ENCODE measurements at places on chromosomes 1 and 21.

DNA sequence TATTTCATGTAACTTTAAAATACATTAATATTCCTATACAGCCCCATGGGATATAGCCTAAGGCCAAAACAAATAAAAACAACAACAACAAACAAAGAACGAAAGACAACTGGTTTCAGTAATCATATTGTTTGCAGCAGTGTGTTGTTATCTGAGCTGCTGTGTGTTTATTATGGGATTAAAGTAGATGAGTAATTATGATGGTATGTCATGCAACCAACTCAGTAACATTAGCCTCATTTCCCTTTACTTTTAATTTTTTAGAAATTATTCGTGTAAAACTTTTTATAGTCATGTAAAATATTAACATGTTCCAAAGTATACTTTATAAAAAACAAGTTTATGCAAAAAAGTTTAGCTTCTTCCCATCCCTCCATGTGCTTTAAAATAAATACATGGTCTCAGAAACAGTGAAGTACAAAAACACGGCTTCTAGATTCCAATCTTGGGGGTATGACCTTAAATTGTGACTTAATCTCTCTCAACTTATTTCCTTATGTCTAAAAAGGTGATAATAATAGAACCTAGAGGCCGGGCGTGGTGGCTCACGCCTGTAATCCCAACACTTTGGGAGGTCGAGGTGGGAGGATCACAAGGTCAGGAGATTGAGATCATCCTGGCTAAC is 176.1 kb downstream of the SLC45A1 start:
- no peak for DNase-seq

- no peak for DNase-seq
Measured at GRCh38 chr1:57463343-57463742, 39.5 kb upstream of the DAB1 start.

DNA sequence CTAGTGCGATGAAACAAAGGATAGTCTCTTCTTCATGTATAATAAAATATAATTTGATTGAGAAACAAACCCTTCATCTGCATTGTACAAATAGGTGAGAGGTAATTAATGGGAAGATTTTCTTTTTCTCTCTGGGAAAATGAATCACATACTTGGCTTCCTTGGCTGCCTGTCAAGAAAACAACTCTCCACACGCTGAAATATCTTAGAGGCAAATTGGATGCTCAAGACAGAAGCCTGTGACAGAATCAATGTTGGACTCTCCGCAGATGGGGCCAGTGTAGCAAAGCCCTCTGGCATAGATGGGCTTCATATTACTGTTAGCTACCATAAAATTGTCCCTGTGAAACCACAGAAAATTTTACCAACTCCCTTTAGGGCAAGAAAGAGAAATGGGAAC is 186.6 kb downstream of the GRIK1 start:
- no peak for DNase-seq

DNA sequence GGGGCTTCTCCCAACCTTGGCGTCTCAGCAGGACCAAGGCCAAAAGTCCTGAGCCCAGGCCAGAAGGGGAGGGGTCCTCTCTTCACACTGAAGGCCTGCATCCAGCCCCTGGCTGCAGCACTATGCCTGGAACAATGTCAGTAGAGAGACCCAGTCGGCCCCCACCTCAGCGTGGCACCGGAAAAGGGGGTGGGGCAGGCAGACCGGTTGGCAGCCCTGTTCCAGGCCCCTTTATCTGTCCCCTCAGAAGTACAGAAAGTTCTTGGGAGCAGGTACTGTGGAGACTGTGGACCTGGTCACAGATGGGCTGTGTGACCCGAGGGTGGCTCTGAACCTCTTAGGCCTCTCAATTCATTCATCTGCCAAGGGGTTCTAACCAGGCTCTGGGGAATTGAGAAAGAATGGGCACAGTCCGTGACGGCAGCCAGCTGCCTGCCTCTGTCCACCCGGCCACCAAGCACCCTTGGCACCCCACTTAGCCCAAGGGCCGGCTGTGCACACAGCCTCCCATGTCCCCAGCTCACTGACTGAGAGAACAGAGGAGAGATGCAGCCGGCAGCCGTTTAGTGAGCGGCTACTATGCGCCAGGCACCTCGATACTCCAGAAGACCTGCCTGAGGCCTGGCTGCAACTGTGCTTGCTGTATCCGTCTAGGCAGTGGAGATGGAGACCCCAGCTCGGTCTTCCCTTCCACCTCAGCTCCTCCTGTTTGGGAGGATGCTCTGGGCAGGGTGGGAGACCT is 23.9 kb downstream of the RUNX3 start:
- no peak for DNase-seq

- DNase-seq = no peak
Measured at GRCh38 chr1:220928725-220929300, 49.6 kb downstream of the HLX start.

GRCh38 chr21:17667256-17667655 is 54.6 kb upstream of the BTG3 start:
- DNase-seq = no peak

DNA sequence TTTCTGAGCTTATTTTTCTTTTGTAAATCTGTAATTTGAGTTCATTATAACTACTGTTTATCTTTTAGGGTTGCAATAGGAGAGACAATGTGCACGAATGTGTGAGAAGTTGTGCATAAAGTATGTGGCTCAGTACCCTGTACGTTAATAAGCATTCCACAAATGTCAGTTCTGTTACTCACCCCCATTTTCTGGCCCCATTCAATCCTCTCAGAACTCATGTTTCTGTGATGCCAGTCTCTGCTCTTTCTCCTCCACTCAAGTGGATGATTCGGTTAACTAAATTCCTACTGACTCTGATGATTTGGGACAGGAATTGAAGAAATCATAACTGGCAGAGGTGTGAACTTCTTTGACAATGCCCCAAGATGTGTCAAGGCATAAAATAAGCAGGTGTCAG is 10.2 kb upstream of the DMRTB1 start:
- no peak for DNase-seq

GRCh38 chr1:193111641-193112090 is 6.5 kb upstream of the GLRX2 start:
- peak; percentile 22 for DNase-seq

DNA sequence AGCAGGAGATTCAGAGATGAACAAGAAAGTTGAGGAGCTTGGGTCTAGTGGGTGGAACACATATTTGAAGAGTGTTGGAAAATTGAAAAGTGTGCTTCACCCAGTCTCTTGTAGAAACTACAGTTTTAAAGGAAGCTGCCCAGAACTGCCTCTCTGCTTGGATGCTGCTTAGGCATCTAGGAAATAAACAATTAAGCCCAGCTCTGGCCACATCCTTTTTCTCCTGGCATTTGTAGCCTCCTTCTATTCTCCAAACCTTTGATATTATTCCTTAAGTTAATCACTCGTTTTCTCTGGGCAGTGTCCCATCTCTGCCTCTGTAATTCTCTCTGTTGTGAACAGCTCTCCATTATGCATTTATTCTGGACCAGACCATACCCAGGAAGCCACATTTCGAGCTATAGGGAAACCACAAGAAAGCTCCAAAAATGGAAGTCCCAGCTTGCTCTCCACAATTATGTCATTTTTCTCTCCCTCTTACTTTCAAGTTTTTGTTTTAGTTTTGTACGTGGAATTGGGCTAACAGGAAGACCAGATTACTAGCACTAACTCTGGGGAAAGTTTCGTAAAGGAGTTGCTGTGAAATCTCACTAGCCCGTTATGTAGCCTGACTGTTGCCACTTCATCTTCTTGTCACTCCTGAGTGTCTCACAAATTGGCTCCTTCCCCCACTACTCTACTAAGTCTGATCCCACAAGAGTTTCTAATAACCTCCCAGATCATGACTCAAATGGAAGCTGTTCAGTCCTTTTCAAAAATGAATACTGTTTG is 102.2 kb downstream of the NTMT2 start:
- no peak for DNase-seq

GRCh38 chr1:27348861-27349783 is 7.3 kb downstream of the SYTL1 start:
- peak; percentile 63 for DNase-seq

GRCh38 chr1:93641527-93641926 is 40.1 kb downstream of the BCAR3 start:
- DNase-seq = no peak

DNA sequence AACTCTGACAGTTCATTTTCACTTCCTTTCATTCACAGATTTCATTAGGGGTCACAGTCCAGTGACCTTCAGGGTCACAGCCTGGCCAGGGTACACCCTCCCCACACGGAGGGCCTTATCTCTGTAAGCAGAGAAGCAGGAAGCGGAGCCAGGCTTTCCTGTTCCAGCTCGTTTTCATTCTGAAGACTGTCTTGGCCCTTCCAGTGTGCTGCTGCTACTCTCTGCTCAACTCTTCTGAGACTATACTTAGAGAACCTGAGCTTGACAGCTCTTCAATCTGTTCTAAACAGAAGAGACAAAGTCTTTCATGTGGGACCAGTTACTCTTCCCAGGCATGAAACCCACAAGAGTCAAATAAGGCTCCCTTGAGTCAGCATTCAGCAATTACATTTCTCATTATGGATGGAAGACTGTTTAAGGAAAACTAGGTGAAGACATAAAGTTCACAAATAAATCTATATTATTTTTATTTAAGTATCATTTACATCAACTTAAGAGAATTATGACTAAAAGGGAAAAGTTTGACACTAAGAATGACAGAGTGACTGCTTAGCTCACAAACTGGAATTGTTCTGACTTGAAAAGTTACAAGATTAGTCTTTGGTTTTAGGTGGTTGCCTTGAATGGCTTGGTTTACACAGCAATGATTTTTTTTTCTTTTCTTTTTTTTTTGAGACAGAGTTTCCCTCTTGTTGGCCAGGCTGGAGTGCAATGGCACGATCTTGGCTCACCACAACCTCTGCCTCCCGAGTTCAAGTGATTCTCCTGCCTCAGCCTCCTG is 4.8 kb upstream of the TDRD10 start:
- peak; percentile 27 for DNase-seq

DNA sequence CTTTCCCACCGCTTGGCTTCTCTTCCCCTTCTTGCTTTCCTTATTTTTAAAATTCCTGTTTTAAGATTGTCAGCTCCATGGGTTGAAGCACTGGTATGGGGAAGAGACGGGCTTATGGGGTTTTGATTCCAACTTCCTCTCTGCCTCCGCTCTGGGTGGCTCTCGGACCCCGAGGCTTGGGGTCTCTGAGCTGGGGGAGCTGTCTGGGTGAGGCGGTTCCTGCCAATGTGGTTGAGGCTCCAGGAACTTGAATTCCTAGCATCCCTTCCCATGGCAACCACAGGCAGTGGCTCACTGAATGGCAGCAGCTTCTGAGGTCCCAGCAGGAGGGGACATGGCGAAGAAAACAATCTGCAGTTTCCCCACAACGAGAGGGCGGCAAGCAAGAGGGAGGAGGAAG is 83.1 kb upstream of the C1orf174 start:
- no peak for DNase-seq

- no peak for DNase-seq
Measured at GRCh38 chr1:72271555-72272085, 10.7 kb downstream of the NEGR1 start.

GRCh38 chr1:50497007-50497406 is 73.8 kb upstream of the DMRTA2 start:
- DNase-seq = no peak

- DNase-seq = peak; percentile 11
Measured at GRCh38 chr21:21003701-21004100, 5.5 kb downstream of the NCAM2 start.

DNA sequence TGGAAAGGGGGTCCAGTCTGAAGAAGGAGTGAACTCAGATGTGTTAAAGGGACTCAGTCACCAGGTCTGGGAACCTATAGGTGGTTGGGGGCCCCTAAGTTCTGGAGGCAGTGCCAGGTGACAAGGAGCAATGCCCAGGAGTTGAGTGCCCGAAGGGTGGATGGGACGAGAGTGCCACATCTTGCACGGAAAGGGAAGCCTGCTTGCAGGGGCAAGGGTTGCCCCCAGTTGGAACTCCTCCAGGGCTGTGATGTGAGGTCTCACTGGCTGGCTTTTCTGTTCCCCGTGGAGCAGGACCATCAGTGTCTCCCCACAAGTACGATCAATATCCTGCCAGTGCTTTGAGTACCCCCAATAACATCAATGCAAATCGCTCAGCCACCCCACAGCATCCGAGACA is 107.3 kb downstream of the TOMM20 start:
- no peak for DNase-seq

DNA sequence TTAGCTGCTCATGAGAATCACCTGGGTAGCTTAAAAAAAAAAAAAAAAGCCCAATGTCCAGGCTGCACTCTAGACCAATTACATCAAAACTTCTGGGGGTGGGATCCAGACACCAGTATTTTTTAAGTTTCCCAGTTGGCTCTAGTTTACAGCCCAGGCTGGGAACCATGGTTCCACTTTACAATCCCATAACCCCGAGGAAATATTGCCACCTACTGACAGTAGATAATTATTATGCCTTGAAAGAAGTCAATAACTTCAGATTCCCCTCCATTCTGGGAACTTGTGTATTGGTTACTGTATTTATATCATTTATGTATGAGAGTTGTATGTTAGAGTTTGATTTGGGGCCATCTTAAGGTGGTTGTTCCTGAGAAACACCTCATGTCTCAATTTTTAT is 100.2 kb downstream of the SPATA46 start:
- DNase-seq = no peak

DNA sequence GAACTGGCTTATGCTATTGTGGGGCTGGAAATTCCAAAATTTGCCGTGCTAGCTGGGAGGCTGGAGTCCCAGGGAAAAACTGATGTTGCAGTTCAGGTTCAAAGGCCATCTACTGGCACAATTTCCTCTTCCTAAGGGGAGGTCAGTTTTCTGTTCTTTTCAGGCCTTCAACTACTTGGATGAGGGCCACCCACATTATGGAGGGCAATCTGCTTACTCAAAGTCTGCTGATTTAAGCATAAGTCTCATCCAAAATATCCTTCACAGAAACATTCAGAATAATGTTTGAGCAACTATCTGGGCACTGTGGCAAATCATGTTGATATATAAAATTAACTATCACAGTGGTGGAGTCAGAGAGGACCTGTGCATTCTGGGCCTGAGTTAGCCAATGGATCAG is 21.2 kb upstream of the PTGFR start:
- no peak for DNase-seq

DNA sequence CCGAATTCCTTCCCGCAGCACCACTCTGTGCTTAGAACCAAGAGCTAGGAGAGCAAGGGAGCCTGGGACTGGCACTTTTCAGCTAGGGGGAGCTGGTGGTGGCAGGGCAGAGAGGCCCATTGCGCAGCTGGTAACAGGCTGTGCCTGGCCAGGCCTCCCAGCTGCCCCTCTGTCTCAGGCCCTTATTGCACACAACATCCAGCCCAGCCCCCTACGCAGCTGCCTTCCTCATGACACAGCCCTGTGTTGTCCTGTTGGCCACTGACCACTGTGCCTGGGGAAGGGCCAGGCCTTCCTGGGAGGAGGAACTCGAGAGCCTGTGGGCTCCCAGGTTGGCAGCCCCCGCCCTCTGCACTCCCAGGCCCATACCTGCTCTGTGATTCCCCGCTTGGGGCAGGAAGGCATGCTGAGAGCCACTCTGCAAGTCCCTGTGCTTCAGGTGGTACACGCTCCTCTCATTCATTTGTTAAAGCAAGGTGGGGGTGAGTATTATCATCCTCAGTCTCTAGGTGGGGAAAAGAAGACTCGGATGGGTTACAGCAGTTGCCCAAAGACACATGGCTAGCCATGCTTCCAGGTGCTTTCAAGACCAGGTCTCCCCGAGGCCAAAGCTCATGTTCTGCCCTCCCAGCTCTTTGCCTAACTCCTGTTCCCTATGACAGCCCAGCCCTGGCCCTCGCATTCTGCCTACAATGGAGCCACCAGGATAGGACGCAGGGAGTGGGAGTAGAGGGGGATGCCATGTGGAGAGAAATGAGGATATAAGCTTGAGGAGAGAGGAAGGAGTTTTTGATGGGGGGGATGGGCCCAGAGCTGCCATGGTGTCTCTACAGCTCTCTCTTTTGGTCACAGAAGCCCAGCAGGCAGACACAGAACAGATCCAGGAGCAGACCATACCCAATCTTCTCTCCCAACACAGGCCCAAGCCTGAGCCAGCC is 81.8 kb downstream of the TMEM53 start:
- no peak for DNase-seq

GRCh38 chr1:159141584-159142390 is 29.6 kb upstream of the CADM3 start:
- peak; percentile 27 for DNase-seq

Measured in nephron progenitor cell (in vitro differentiated cells).